ENCODE measurements at places on chromosomes 5 and 9.

- DNase-seq, result no peak
Measured at GRCh38 chr9:122360891-122361290, 9.9 kb upstream of the PTGS1 start.

DNA sequence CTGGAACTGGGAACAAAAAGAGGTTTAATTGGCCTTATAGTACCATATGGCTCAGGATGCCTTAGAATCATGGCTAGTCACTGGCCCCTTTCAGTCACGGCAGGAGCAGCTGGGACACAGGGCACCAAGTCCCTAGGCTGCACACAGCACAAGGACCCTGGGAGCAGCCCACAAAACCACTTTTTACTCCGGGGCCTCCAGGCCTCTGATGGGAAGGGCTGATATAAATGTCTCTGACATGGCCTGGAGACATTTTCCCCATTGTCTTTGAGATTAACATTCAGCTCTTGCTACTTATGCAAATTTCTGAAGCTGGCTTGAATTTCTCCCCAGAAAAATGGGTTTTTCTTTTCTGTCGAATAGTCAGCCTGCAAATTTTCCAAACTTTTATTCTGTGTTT, 1026.4 kb upstream of the COX7C start:
- no peak for DNase-seq

- DNase-seq, result no peak
Measured at GRCh38 chr5:113266913-113267227, 167.9 kb downstream of the TSSK1B start.

- no peak for DNase-seq
Measured at GRCh38 chr9:123517512-123517911, 161.5 kb downstream of the CRB2 start.

DNA sequence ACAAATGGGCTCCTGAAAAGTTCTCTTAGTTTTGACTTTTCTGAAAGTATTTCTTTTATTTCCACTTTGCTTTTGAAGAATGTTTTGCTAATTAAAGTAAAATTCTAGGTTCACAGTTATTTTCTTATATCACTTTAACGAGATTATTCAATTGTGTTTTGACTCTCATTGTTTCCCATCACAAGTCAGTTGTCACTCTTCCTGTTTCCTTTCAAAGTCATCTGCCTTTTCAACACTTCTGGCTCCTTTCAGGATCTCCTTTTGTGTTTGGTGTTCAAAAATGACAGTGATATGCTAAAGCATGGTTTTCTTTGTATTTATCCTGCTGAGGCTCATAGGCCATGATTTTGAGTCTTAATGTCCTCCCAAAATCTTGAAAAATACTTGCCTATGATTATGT, 235.4 kb upstream of the TAS2R1 start:
- no peak for DNase-seq

DNA sequence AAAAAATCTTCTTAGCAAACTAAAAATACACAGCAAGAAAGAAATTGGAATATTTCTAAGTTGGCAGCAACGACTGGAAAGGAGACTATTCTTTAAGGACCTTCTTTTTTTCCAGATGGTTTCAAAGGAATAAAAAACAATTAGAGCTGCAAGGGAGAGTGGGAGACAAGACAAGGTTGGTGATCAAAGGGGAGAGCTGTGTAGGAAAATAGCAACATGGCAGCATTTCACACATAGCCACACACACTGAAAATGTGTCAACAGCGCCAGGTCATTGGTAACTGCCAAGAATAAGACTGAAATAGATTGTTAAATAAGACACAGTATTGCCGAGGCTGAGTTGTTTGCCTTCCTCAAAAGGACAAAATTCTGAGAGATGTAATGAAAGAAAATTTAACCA, 88.1 kb upstream of the TLE1 start:
- no peak for DNase-seq

DNA sequence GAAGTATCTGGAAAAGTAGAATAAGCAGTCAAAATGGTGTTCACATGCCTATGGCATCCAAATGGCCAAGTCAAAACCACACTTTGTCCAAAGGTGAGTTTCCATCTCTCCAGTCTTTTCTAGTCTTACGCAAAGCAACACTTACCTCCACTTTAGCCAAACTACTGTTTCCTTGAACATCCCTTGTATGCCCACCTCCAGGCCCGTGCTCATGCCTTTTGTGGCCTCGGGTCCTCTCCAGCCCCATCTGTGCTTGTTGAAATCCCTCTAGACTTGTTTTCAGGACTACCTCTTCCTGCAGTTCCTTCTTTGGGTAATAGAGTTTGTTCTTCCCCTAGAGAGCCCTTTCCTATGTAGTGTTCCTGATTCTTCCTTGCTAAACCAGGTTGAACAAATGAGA, 61.0 kb downstream of the ANGPTL2 start:
- no peak for DNase-seq

DNA sequence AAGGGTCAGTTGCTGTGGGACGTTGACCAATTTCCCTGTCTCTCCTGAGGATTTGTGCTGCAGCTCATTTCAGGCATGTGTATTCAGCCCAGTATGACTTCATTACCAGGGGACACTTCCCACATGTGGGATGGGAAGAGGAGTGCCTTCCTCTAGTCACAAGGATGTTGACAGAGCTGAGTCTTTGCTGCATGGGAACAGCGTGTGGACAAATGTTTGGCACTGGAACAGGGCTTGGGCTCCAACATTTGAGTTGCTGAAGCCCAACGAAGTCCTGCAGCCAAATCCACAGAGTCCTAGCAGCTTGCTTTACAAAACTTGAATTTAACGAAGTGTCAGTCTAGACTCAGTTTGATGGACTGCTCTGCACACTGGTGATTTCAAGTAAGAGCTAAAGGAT, 283.2 kb downstream of the SH3GL2 start:
- no peak for DNase-seq

- no peak for DNase-seq
Measured at GRCh38 chr5:150615141-150615699, 25.2 kb upstream of the SYNPO start.

GRCh38 chr5:127834094-127834531, 130.9 kb downstream of the CCDC192 start:
- no peak for DNase-seq

DNA sequence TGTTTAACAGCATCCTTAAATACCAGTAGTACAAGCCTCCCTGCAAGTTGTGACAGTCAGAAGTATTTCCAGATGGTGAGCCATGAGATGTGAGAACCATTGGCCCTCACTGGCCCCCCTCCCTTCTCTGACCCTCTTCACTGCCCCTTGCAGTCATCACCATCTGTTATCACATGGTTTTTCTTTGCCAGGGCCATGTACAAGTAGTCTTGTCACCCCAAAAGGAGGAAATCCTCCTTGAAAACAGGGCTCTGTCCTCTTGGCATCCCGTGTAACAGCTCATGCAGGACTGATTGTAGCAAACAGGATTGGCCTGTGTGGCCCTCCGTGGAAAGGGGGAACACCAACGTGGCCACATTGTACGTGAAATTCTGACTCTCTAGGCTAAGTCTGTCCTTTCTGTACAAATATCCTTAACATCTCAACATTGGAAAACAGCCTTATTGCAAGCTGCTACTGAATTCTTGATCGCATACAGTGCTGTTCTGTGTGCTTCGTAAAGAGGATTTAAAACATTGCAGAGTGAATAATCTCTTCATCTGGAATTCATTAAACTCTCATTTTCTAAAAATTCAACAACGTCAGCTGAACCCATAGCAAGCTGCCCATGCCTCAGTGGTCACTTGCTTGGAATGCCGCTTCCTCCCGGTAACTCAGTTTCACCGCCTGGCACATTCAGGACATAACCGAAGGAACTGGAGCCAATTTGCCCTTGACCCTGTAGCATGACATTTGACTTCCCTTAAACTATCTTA, 171.7 kb downstream of the ATPSCKMT start:
- DNase-seq, result no peak

DNA sequence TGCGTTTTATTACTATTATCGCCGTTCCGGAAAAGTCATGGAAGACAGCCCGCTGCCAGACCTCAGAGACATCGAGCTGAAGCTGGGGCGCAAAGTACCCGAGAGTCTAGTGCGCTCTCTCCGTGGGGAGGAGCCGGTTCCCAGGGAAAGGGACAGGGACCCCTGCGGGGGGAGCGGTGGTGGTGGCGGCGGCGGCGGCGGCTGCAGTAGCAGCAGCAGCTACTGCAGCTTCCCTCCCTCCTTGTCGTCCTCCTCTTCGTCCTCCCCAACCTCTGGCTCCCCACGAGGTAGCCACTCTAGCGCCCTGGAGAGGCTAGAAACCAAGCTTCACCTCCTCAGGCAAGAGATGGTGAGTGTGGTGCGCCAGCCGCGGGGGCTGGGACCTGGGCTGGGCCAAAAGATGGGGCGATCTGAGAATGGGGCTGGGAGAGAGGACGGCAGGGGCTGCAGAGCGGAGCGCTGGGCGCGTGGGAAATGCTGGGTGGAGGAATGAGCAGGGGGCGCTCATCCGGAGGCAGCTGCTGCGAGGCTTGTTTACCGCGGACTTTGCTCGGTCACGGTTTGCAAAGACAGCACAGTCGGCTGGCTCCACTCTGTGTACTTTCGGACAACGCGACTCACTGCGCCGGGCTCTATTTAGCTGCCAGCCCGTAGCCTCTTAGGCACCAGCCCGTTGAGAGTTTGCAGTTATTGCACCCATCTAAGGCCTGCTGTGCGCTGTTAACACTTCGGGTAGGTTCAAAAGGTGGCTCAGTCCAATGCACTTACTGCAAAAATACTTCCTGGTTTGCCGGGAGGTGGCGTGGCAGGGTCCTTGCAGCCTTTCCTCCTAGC, 1.1 kb downstream of the LURAP1L start:
- DNase-seq, result peak; percentile 46
